ENCODE measurements at places on chromosomes 6 and 20.

DNA sequence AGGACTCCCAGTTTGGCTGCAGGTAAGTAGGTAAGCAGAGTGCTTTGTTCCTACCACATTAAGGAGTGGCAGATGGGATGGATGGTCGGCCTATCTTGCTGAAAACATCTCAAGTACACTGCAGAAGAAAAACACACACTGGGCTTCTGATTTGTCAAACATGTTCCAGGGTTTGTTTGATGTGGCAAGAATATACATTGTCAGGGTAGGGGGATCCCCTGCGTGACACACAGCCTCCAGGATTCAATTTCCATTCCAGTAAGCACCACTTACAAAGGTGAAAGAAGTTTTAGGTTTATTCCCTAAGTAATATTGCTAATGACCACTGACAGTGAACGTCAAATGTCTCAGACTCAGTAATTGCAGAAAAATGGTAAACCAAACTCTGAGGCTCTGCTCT, 26.0 kb upstream of the KIF16B start:
- no peak for DNase-seq

DNA sequence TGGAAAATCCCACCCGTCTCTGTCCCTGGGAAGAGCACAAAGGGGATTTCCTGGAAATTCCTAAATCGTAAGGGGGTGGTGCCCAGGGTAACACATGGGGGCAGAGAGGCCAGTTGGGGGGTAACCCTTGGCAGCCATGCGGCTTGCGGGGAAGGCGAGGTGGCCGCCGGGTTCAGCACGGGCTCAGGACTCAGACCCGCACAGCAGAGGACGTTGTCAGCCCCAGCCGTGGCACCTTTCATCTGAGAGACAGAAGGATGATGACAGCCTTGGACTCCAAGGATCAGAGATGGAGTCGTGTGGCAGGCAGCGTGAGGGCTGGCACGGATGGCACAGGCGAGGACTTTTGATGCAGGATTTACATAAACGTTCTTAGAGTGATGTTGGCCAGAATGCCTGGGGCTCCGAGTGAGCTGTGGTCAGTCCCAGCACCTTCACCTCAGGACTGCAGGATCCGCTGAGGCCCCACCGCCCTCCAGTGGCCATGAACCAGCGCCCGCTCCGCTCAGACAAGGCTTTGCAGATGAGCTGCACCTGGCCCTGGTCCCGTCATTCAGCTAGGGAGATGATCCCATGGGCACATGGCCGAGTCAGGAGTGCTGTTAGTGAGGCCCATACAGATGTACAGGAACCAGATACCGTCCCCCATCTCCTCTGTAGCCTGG, 190.3 kb downstream of the TAF4 start:
- DNase-seq, result no peak

DNA sequence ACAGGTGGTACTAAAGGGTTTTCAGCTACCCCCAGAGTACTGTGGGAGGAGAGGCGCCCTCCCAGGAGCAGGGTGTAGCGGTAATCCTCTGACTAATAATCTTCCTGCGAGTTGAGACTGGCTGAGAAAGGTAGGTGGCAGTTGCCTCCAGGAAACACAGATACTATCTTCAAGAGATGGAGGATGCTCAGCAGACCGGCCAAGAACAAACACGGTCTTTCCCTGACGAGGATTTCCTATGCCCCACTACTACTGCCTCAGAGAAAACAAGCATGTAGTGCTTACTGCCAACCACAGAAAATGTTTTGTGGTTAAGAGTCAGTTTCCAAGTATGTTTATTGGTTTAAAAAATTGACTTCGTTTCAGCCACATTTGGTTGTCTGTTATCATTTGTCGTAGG, 26.8 kb downstream of the C6orf89 start:
- peak; percentile 29 for DNase-seq

DNA sequence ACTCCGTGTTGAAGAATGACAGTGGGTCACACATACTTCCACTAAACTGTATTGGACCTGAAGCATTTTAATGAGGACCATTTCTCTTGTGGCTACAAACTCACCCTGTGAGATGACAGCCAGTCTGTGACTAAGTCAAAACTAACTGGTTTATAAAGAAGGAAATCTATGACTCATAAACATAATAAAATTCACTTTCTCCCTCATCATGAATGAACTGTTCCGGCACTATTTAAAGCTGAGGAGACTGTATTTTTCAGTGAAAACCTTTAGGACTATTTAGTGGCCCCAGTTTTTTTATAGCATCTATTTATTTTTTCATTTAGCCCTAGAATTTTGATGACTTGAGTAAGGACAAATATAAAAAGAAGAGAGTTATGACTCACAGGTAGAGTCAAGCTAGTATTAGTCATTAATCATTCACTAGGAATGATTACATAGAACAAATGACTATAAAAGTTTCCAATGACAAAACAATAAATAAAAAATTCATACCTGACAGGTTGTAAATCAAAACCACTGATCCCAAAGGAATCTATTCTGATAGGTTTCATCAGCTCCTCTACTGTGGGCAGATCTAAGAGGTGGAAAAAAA, 34.2 kb downstream of the CEP162 start:
- DNase-seq, result no peak

DNA sequence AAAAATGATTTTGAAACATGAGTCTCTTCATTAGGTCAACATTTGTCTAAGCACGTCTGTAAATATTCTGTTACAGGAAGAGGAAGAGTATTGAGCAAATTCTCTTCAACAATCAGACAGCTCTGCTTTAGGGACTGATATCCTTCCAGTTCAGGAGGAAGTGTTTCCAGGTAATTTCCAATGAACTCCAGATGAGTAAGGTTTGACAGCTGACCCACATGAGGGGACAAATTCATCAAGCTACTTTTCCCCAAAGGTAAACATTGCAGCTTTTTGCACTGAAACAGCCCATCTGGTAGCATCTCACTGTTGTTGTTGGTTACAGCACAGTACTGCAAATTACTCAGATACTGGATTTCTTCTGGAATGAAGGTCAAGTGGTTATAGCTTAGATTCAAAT, 18.1 kb downstream of the ENPP1 start:
- no peak for DNase-seq

GRCh38 chr20:3777716-3778629, 3.3 kb downstream of the SPEF1 start:
- no peak for DNase-seq

DNA sequence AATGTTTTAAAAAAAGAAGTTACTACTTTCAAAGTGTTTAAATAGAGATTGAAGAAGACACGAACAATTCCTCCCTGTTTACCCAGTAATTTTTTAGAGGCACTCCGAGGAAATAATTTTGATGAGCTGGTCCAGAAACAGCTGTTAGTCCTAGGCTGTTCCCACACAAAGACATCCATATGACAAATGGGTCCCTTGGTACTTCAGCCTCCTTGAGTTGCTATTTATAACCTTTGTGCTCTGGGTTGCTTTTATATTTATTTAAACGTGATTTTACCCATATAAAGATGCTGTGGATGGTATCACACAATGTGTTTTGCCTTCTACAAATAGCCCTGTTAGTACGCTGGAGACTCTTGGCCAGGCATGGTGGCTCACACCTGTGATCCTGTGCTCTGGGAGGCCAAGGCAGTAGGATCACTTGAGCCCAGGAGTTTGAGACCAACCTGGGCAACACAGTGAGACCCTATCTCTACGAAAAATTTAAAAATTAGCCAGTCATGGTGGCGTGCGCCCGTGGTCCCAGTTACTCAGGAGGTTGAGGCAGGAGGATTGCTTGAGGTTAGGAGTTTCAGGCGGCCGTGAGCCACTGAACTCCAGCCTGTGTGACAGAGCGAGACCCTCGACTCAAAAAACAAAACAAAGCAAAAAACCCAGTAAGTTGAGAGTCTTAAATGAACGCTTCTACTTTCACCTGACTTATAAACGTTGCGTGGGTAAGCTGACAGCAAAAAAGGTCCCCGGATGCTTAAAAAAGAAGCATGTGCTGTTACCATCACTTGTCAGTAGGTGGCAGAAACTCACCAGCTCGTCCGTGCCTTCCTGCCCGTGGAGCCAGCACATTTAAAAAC, 56.9 kb upstream of the ARMH2 start:
- DNase-seq, result peak; percentile 61

- DNase-seq, result no peak
Measured at GRCh38 chr20:5870568-5870981, 79.8 kb downstream of the TRMT6 start.

Data from MV-4-11 (cell line).